Endothelial cell (in vitro differentiated cells): ENCODE measurements at places on chromosomes 6 and 20. TPM values are rescaled to one million over a fixed set of nuclear protein-coding genes. Genes with fewer than 3 reads are reported as not detected.

GRCh38 chr6:154487367-154488247 lies 22.9 kb downstream of the CNKSR3 start:
- no peak for DNase-seq

GRCh38 chr6:26415791-26416190 lies 13.7 kb downstream of the BTN3A1 start:
- DNase-seq: no peak

DNA sequence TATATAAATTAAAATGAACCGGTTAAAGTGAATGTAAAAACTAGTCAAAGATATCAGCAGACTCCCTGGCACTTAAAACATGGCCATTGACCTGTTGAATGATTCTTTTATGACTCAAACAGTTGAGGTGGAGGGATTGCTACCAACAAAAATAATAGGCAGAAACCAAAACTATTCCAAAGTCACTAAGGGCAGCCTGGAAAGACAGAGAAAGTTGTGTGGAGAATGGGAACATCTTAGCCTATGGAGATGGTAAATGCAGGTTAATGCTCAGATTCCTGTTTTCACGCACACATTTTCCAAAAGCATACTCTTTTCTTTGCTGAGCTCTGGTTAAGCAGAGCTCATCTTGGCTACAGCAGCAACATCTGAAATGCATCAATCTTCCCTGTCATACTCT lies 553.5 kb downstream of the HACE1 start:
- DNase-seq: no peak

Gene SIRPA
- 132 TPM for total RNA-seq

DNA sequence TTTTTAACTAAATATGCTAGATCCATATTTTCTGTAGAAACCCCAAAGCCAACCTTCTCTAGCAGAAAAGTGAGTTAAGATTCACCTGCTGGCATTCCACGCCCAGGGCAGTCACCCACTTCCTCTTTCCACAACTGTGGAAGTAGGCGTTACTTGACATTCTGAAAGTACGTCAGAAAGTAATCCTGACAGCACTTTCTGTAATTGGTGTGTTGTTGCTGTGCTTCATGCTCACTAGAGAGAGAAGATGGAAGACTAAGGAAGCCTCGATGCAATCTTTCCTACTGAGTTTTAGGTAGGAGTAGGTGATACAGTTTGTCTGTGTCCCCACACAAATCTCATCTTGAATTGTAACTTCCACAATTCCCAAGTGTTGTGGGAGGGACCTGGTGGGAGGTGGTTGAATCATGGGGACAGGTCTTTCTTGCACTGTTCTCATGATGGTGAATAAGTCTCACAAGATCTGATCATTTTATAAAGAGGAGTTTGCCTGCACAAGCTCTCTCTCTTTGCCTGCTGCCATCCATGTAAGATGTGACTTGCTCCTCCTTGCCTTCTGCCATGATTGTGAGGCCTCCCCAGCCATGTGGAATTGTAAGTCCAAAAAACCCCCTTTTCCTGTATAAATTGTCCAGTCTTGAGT lies 101.1 kb downstream of the MAP3K7 start:
- DNase-seq: no peak

DNA sequence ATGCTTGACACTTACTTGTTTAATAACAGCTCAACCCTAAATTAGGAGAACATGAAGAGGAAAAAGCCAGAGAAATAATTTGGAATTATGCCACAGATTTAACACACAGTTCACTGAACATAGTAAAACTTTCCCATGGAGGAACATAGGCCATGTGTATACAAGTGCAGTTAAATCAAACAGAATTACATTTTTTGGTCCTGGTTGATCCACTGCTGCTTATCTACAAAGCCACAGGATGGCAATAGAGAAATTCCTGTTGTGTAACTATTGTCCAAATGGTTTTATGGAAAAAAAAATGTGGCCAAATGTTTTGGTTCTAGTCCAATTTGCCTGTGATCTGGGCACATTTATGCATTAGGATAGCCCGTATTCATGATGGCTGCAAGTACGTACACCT lies 136.8 kb downstream of the ALDH8A1 start:
- DNase-seq: no peak

DNA sequence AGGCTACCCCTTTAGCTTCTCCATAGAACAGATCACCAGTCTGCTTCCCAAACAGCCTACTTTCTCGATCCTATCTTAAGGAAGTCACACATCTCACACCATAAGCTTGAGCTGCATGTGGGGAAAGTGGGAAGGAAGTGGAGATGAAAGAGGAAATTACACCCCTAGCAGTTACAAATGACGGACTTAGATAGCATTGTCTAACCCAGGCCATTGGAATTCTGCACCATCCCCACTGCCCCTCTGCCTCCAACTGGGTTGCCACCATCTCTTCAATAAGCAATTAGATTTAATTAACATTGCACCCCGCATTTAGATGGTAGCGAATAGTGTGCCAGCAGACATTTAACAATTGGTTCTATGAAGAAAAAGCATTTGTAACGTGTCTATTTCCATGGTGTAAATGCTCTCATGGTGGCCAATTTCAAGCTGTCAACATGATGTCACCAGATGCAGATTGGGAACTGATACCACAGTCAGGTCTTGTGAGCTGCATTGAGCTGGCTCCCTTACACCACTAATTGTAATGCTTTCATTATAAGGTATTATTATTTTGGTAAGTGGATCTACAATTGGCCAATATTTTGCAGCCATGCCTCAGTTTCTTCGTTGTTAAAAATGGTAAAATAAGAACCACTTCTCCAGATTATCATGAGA lies 124.7 kb downstream of the CD24 start:
- DNase-seq: no peak

Gene PLCB4
- total RNA-seq: 10.5 TPM

GRCh38 chr20:18055261-18055660 lies 2.5 kb downstream of the OVOL2 start:
- no peak for DNase-seq

DNA sequence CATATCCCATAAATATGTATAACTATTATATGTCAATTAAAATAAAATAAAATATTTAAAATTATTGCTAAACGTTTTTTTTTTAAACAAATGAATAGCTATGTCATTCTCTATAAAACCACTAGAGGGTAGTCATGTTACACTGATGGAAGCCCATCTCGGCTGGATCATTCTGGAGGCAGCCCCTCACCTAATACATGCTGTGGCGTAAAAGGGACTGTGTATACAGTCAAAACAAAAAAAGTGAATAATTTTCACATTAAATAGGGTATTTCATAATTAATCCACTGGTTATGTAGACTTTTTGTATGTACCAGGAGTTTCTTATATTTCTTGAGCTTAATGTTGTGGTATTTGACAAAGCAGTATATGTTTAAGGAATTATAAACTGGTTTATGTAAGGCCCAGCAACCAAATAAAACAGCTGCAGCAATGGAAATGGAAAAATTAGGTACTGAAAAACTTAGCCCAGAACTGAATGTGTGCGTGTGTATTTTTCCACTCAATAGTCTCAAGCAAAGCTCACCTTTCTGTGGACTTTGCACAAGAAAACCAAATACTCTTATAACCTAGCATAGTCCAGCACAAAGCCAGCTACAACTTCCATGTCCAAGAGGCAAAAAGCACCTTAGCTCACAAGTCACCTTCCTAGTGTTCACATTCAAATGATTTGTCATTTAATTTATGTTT lies 81.7 kb downstream of the COL9A1 start:
- peak; percentile 12 for DNase-seq

GRCh38 chr6:153957394-153957793 lies 81.6 kb upstream of the OPRM1 start:
- no peak for DNase-seq

GRCh38 chr20:60258255-60258863 lies 300.1 kb downstream of the CDH26 start:
- DNase-seq: no peak

Gene EGFL8
- 37.4 TPM for total RNA-seq
